ENCODE measurements at places on chromosomes 3 and 15.

DNA sequence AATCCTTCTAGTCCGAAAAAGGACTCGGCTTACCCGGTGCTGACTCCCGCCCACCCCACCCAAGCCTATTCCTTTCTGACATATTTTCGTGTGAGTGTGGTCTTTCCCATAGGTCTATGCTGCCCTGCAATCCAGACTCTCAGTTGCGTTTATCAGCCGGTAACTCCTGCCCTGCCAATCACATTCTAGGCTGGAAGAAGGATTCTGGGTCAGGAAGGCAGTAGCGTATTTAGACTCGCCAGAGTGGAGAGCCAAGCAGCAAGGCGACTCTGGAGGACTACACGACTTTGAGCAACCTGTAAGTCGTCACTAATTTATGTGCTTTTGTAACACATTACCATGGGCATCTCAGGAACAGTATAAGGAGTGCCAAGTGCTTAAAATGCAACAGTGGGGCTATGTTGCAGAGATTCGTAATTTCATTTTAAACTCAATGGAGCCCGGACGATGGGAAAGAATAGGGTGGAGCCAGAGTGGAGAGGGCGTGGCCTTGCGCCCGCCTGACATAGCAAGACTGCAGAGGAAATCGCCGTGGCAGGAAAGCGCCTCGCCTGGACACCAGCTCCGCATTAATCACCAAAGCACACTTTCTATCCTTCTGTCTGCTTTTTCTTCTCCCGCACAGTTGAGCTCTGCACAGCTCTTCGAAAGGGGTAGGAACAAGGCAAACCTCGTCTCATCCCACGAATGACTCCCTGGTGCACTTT, 1044.2 kb downstream of the AGBL1 start:
- no peak for DNase-seq

- no peak for DNase-seq
These were observed 58.0 kb upstream of the CRTC3 start for GRCh38 chr15:90471769-90472168.

DNA sequence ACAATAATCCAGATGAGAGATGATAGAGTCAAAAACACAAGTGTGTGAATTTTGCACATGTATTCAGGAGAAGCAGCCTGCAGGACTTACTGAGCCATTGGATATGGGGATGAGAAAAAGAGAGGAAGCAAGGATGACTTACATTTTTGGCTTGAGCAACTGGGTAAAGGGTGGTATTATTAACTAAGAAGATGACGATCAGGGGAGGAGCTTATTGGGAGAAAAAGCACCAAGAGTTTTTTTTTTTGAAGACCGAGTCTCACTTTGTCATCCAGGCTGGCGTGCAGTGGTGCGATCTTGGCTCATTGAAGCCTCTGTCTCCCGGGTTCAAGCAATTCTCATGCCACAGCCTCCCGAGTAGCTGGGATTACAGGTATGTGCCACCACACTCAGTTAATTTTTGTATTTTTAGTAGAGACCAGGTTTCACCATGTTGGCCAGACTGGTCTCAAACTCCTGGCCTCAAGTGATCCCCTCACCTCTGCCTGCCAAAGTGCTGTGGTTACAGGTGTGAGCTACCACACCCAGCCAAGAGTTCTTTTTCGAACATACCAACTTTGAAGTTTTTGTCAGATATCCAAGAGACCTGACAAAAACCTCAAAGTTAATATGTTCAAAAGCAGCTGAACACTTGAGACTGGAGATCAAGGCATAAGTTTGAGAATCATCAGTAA, 14.8 kb upstream of the SH3BP5 start:
- DNase-seq: no peak

DNA sequence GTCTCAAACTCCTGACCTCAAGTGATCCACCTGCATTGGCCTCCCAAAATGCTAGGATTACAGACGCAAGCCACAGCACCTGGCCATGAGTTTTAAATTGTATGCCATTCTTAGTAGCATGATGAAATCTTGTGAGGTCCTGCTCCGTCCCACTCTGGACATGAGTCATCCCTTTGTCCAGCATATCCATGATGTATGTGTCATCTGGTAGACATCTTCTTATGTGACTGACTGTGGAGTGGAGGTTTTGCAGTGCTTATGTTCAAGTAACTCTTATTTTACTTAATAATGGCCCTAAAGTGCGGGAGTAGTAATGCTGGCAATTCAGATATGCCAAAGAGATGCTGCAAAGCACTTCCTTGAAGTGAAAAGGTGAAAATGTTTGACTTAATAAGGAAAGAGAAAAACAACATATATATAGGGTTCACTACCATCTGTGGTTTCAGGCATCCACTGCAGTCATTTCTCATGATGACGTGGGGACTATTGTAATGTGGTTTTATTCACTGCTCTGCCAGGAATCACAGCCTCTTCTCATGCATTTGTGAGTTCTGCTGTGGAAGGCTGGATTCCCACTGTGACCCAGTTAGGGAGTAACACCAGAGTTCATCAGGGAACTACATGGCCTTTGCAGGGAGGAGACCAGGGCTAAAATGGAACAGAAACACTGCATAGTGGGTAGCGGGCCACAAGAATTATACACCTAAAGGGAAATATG, 204.6 kb upstream of the STRIT1 start:
- no peak for DNase-seq

DNA sequence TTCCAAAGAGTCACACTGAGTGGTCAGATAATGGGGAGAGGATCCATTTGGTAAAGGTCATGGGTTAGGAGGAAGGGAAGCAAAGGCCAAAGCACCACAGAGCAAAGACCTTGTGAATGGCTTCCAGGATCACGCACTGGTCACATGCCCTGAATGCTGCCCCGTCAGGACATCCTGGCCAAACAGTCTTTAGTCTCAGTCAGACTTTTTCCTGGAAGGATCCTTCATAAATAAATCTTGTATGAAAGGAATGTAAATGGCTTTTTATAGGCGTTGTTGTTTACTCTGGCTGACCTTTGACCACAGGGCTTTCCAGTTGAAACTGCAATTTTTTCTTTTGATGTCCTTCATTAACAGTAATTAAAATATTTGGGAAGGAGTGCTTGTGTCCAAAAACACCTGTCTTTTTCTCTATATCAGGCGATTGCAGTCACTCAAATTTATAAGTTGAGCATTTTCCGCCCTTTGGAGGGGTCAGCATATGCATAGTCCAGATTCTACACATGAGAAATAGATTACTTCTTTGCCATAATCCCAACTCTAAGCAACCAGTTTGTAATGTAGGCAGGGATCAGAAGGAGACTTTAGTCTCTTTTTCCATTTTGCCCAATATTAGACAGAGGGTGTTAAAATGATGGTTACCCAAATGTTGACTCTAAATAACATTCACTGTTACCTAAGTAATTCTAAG, 48.4 kb downstream of the CHAC1 start:
- no peak for DNase-seq

DNA sequence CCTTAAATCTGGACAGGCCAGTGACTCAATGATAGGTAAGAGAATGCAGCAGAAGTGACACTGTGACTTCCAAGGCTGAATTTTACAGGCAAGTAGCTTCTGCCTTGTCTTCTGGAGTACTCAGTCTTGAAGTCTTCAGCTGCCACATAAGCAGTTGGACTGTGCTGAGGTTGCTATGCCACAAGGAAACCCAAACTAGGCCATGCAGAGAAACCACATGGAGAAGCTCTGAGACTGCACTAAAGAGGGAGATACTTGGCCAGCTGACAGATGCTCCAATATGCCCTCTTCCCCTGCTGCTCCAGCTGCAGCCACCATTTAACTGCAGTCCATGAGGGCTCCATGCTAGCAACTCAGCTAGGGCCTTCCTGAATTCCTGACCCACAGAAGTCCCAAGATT, 119.4 kb upstream of the GADL1 start:
- DNase-seq: no peak

DNA sequence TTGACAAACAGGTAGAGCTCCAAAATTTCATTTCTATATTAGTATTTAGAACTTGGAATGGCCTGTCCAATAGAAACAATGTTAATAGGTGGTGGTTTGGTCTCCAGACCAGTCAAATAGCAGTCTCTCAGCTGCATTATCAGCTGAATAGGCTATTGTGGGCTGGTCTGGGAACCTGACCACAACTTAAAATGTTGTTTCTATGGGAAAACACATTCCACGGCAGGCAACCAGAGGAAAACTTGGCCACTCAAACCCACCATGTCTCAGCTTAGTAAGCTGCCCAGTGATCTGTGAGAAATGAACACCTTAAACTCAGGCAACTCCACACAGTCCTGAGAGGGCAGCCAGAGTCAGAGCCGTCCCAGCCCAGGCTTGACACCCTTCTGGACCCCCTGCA, 20.4 kb downstream of the FBN1 start:
- DNase-seq: no peak

DNA sequence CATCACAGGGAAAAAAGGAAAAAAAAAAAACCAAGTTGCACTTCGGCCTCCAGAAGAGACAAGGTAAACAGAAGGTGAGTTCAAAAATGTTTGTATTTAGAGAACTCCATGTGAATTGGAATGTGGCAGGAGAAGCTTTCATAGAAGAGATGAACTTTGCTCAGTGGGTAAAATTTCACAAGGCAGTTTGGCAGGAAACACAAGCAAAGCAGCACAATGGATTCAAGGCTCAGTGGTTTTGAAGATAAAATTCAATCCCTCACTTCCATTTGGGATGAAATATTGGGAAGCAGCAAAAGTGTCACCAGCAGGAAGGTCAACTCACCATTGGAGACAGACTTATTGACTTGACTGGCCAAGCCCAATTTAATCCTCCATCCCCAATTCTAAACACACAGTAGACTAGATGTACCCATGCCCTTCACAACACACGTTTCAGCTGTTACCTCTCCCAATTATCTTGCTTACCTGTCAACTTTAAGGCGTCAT, 256.7 kb upstream of the ICE2 start:
- DNase-seq: no peak

DNA sequence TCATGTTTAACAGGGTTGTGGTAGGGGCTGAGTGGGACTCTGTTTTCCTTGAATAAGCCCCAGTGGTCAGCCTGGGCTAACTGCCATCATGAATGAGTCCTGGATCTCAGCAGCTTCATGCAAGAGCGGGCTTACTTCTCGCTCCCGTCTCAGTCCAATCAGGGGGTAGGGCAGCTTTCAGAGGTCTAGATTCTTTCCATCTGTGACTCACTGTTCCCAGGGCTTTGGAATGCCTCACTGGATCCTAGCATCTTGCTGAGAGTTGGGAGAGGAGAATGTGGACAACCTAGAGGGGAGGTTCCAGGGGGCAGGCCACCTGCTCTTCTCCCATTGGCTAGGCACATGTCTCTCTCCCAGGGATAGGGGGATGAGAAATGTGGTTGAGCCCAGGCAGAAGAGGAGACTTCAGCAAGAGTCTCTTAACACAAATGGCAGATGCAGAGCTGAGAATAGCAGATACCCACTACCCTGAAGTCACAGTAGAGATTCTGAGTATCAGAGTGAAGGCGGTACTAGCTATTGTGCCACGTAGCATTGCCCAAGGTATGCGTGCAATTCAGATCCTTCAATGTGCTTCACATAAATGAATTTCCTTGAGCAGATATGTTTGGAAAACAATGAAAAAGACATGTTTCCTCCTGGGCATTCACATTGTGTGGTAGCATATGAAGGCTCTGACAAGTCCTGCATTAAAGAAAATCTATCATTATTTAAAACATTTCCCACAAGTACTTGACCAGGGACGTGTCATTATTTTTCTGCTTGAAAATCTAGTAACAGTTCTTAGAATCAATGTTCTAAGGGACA, 257.7 kb upstream of the PROK2 start:
- DNase-seq: no peak

- no peak for DNase-seq
These were observed 210.0 kb downstream of the NFKBIZ start for GRCh38 chr3:102059145-102059943.

Measured in stimulated activated CD8-positive, alpha-beta memory T cell treated with anti-CD3 and anti-CD28 coated beads, Interleukin-4, amount 100 ng/mL, for 4 hours (primary cell).